ENCODE measurements at places on chromosomes 4 and X.
A peak's percentile ranks its signal among the peaks of the same experiment; 100 is the strongest.

- DNase-seq, result no peak
Observed at GRCh38 chr4:84964995-84965552, 1.4 kb downstream of the WDFY3 start.

DNA sequence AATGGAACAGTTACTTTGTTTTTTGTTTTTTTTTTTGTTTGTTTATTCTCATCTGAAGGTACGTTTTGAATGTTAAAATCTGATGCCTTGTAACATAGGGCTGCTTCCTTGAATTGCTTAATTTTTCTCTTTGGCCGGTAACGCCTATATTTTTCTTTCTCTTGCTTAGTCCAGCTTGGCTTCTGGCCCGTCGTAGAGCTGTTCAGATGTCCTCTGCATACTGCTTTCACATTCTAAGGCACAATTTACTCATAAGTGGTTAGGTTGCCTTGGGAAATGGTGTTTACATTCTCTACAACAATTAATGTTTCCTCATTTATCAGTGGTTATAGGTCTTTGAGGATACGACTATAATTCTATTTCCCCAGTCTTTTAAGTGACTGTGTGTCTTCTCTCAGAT is 7.9 kb downstream of the NONO start:
- DNase-seq, result no peak

DNA sequence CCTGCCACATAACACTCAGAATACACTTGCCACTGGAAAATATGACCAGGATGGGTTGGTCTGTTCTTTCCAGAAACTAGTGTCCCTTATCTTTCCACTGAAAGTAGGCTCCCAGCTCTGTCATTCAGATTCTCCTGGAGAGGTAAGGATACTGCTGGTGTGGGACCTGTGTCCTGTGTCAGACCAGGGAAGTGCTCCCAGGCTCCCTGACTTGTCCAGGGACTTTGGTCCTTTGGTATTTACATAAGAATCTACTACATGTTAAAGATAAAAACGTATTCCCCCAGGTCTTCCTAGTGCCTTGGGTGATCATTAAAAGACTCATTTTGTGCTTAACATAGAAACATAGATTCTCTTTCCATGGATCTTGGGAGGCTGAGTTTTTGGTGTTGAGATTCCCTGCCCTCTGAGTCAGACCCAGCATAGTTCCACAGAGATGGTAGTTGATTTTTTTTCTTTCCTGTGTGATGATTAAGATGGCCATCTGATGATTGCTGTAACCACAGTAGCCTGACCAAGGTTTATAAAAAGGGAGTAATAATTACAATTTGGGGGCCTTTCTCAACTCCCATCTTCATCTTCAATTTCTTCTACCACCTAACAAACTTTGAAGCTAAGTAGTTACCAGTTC is 159.8 kb upstream of the JADE1 start:
- DNase-seq, result no peak

- DNase-seq, result no peak
Observed at GRCh38 chr4:46404981-46405380, 15.1 kb upstream of the GABRA2 start.

DNA sequence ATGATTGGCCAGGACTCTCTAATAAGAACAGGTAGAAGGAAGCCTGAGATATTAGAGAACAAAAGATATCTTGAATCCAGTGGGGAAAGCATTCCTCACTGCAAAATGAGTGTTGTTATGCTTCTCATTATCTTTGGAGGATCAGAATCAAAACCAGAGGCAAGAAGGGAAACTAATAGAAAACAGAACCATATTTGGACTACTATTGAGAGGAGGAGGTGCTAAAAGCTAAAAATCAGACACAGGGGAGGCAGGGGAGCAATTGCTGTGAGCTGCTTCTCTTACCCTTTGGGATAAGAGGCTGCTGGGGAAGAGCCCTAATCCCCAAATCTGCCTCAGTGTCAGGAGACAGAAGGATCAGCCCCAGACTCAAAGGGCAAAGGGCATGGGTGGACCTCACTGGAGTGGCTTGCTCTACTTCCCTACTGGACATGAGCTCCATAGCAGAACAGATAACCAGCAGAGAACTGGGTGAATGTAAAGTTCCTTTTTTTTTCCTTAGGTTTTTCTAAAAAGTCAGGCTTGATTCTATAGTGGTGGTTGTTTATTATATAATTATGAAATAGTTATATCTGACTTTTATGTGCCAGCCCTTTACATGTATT is 60.1 kb downstream of the SEPTIN11 start:
- DNase-seq, result no peak

- DNase-seq, result no peak
Observed at GRCh38 chrX:24775891-24776290, 82.2 kb downstream of the POLA1 start.

DNA sequence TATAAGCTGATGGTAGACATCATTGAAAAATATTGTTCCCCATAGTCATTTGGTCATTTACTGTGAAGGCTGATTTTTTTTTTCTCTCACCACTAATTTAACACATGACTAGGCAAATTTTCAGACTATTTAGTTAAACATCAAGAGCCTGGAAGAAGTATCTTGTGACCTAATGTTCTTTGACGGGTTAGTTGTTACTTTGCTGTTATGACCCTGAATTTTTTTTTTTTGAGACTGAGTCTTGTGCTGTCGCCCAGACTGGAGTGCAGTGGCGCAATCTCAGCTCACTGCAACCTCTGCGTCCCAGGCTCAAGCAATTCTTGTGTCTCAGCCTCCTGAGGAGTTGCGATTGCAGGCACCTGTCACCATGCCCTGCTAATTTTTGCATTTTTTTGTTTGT is 67.0 kb downstream of the HPF1 start:
- no peak for DNase-seq

GRCh38 chrX:97504431-97504830 is 620.7 kb downstream of the RPA4 start:
- no peak for DNase-seq

GRCh38 chr4:95268819-95269565 is 279.8 kb downstream of the UNC5C start:
- DNase-seq, result peak; percentile 46

DNA sequence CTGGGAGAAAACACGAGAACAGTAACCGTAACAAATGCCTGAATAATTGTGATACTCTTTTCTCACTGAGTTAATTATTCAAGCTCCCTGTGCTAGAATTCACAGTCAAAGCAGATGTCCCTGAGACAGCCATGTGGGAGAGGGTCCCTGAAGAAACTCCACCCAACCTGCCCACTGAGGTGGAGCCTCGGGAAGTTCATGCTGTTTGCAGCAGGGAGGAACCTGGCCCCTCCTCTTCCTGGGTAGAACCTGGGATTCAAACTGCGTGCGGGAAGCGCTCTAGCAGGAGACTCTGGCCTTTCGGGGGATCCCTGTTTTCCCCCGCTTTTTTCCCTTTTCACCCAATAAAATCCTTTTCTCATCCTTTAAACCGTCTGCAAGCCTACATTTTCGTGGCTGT is 20.2 kb upstream of the RHOH start:
- DNase-seq, result no peak

DNA sequence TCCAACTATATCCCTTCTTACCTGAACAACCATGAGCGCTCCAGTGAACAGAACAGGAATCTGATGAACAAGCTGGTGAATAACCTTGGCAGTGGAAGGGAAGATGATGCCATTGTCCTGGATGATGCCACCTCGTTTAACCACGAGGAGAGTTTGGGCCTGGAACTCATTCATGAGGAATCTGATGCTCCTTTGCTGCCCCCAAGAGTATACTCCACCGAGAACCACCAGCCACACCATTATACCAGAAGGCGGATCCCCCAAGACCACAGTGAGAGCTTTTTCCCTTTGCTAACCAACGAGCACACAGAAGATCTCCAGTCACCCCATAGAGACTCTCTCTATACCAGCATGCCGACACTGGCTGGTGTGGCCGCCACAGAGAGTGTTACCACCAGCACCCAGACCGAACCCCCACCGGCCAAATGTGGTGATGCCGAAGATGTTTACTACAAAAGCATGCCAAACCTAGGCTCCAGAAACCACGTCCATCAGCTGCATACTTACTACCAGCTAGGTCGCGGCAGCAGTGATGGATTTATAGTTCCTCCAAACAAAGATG is 870.2 kb downstream of the ADGRL3 start:
- DNase-seq, result no peak

DNA sequence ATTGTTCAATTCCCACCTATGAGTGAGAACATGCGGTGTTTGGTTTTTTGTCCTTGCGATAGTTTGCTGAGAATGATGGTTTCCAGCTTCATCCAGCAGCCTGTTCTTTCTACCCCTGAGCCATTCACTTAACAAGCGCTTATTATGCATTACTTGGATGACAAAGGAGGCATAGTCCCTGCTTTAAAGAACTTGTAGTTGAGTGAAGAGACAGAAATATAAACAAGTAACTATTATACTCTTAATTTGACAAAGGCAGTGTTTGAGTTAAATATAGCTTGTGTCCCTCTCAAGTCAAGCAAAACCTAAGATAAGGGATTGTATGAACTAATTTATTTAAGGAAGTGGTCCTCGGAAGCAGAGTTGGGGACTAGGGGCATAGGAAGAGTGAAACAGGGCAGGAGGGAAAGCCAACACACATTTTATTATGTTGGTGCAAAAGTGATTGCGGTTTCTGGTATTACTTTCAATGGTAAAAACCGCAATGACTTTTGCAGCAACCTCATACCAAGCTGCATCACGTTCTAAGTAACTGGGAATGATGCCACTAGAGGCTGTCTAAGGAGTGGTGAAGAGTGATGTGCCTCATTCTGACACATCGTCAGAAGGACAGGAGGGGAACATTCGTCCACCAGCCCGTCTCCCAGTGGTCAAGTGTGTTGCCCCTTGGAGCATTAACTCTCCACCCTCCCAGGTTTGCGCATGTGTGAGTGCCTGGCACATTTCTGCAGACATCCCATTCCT is 41.8 kb downstream of the QDPR start:
- DNase-seq, result no peak

- DNase-seq, result peak; percentile 54
Observed at GRCh38 chr4:125338814-125339213, 24.1 kb downstream of the FAT4 start.

- DNase-seq, result peak; percentile 11
Observed at GRCh38 chr4:177246641-177247584, 62.8 kb upstream of the NEIL3 start.

GRCh38 chrX:115972717-115973116 is 197.8 kb upstream of the AGTR2 start:
- DNase-seq, result no peak

DNA sequence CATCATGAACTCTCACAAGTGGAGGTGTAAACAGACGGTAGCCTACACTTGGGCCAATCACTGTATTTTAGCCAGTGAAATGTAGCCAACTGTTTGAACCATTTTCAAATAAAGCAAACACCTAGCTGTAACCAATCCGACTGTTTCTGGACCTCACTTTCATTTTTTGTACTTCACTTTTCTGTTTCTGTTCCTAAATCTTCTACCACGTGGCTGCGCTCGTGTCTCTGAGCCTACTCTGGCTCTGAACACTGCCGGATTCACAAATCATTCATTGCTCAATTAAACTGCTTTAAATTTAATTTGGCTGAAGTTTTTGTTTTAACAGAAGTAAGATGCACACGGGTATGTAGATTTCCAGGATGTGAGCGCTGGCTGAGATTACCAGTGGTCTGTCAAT is 319.1 kb downstream of the RAPGEF2 start:
- DNase-seq, result no peak
